Bronchial epithelial cell (primary cell): ENCODE measurements at places on chromosomes 13 and 19. TPM values are rescaled to one million over a fixed set of nuclear protein-coding genes. Genes with fewer than 3 reads are reported as not detected.

The ADGRE1 gene
- not detected in 2 replicates for total RNA-seq

The PODNL1 gene
- total RNA-seq = 0.38 TPM in 1 of 2 replicates, not detected in the other

The KLC3 gene
- total RNA-seq = 83.5 and 99.5 TPM in 2 replicates

The TMIGD2 gene
- not detected in 2 replicates for total RNA-seq

The PRR20B gene
- total RNA-seq = not detected in 2 replicates

The EFNA2 gene
- total RNA-seq = not detected in 2 replicates

The OR10H2 gene
- total RNA-seq = not detected in 2 replicates

The PRDX2 gene
- 148 and 157 TPM in 2 replicates for total RNA-seq

The COX6B2 gene
- 0.26 and 0.64 TPM in 2 replicates for total RNA-seq

The SIGLEC8 gene
- not detected in 2 replicates for total RNA-seq

The RTBDN gene
- total RNA-seq = not detected in 2 replicates

The KRTDAP gene
- 1.4 TPM in 1 of 2 replicates, not detected in the other for total RNA-seq

The CYP2A7 gene
- total RNA-seq = not detected in 2 replicates

The TRPM4 gene
- 11.1 and 18.6 TPM in 2 replicates for total RNA-seq

The COMP gene
- total RNA-seq = not detected in 2 replicates

The CPB2 gene
- total RNA-seq = not detected in 2 replicates
